ENCODE measurements at places on chromosomes 1 and 21.

DNA sequence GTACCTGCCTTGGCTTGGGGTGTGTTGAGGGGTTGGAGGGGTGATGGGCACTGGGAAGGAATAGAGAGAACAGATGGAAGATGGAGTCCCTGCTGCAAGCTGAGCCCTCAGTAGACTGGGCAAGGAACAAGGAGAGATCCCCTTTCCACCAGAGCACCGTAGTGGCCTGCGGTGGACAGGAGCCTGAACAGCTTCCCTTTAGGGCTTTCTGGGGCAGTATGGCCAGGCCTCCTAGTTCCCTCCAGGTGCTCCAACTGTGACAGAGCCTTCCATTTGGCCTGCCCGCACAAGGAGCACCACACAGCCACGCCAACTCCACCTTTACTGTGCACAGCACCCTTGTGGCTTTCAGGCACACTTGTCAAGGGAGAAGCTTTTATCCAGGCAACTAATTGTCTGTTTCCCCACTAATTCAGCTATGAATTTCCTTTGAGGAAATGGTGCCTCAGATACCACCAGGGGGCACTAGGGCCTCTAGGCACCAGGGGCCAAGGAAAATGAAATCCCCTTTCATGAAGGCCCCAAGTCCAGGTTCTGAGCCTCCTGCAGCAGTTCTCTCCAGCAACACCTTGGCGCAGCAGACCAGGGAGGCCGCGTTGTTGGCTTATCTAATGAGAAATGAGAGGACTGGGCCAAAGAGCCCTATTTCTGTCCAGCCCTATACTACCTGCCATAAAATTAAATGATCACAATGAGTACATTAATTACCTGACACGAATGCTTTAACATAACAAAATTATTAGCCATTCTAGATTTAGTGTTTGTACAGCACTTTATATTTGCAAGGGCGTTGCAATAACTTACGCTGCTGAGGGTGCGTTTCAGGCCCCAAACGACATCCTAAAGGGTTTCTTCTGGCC, 23.1 kb upstream of the ERI3 start:
- DNase-seq: peak; percentile 29

DNA sequence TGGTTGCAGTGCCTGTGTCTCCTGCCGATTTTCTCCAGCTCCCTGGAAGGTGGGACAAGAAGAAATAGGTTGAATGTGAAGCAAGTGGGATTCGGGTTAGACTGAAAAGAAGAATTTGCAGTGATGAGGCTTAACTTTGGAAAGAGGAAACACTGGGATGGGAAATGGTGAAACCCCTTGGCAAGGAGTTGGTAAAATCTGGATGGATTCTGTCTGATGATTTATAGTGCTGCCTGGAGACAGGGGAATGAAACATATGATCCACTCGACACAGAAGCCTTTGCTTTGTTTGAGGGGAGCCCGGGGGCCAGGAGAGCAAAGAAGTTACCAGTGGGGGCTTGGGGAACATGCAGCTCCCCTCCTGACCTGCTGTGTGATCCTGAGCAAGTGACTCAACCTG, 67.2 kb downstream of the UBIAD1 start:
- DNase-seq: no peak

DNA sequence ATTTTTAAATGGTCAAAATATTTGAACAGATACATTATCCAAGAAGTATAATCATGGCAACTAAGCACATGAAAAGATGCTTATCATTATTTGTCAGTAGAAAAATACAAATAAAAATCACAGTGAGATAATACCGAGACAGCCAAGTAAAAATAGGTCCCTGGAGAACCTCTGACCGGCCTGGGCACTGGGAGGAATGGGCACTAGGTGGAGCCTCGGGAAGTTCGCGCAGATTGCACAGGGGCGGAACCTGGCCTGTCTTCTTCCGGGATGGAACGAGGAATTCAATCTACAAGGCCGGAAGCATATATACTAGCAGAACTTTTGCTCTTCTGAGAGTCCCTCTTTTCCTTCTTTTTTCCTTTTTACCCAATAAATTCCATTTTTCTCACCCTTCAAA, 148.5 kb upstream of the CHRM3 start:
- DNase-seq: no peak

- DNase-seq: no peak
Observed at GRCh38 chr1:221011145-221011544, 131.9 kb downstream of the HLX start.

GRCh38 chr1:102858695-102859094, 249.6 kb downstream of the COL11A1 start:
- DNase-seq: no peak

DNA sequence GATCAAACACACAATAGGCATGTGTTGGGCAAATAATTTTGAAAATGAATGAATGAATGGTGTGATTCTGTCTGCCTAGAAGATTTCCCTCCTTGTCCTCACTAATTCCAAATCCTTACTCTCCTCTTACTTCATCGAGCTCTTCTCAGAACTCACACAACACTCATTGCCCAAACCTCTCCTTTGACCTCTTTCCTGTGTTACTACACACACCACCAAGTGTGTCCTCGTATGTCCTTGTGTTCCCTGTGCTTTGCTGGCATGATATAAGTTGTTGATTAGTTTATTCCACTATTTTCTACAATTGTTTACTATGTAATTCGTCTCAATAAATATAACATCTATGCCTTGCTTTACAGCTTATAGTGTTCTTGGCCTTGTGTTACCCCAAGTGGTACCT, 41.4 kb upstream of the GALNT2 start:
- DNase-seq: no peak

- no peak for DNase-seq
Observed at GRCh38 chr1:113136476-113136875, 63.5 kb downstream of the LRIG2 start.

Data from effector memory CD8-positive, alpha-beta T cell (primary cell).